ENCODE measurements at places on chromosomes 6 and 20. TPM values are rescaled to one million over a fixed set of nuclear protein-coding genes. Genes with fewer than 3 reads are reported as not detected.

DNA sequence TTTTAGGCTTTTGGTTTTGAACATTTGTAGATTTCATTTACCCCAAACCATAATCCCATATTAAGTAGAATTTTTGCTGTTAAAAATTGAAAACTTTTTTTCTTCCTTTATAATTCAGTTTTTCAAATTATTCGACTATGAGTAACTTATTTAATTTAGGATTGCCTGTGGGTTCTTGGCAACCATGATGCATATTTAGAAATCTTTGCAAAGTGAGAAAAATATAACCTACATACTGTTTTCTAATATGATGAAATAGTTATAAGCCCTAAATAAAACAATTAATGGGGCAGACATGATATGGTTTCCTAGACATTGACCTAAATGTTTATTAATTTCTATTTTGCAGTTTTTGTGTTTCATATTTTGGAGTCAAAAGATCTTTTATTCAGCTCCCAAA lies 23.6 kb downstream of the NEDD9 start:
- no peak for DNase-seq

DNA sequence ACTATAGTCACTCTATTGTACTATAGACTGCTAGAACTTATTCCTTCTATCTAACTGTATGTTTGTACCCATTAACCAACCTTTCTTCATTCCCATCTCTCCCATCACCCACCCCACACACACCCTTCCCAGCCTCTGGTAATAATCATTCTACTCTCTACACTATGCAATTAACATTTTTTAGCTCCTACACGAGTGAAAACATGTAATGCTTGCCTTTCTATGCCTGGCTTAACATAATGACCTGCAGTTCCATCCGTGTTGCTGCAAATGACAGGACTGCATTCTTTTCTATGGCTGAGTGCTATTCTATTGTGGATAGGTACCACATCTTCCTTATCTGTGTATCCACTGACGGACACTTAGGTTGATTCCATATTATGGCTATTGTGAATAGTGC lies 95.5 kb downstream of the ALDH8A1 start:
- DNase-seq: no peak

GRCh38 chr6:150470960-150471665 lies 102.3 kb downstream of the IYD start:
- DNase-seq: no peak

TDP2 gene
- total RNA-seq: 51.0 TPM

- no peak for DNase-seq
Measured at GRCh38 chr20:61629602-61630390, 377.7 kb downstream of the CDH4 start.
